Activated naive CD8-positive, alpha-beta T cell treated with anti-CD3 and anti-CD28 coated beads, Interleukin-2, amount 50 U/mL, for 24 hours (primary cell): ENCODE measurements at places on chromosomes 11 and 22.

- no peaks in the 10 kb centered on the region for H3K27me3 ChIP-seq
- no peak overlapping the region for H3K4me3 ChIP-seq
- no peaks in the 10 kb centered on the region for H3K4me1 ChIP-seq
Measured at GRCh38 chr11:73467505-73467904, 91.3 kb downstream of the RELT start.

GRCh38 chr11:128802358-128802981 is 64.6 kb downstream of the KCNJ1 start:
- peaks cover 26% of the 10 kb centered on the region for H3K4me1 ChIP-seq
- no peak for DNase-seq
- no peak overlapping the region for H3K4me3 ChIP-seq
- H3K27me3 ChIP-seq, result no peaks in the 10 kb centered on the region
- peaks cover 3% of the 10 kb centered on the region for H3K36me3 ChIP-seq

DNA sequence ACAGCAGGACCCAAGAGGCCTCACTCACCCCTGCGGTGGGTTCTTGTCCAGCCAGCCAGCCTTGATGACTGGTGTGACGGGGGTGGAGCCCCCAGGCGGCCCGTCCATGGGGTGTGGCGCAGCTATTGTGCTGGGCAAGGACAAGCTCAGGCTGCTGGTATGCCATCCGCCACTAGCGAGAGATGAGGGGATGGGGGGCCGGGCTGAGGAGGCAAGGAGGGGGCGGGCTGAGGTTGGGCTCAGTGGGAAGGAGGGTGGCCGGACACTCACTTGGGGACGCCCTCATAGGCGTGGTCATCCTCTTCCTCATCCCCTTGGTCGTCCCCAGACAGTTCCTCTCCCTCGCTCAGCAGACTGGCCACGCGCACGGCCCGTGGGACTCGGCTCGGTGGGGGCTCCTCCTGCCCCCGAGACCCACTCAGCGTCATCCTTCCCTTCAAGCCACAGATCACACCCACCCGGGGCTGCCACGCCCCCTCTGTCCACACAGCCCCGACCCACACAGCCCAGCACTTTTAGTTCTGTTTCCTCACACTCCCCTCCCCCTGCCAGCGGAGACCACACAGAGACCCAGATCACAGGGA is 38.0 kb upstream of the PDE2A start:
- no peak overlapping the region for H3K4me3 ChIP-seq
- no peak overlapping the region for H3K27ac ChIP-seq
- no peaks in the 10 kb centered on the region for H3K27me3 ChIP-seq
- peaks cover 11% of the 10 kb centered on the region for H3K36me3 ChIP-seq
- no peak for DNase-seq

GRCh38 chr22:17199003-17199731 is 20.1 kb downstream of the ADA2 start:
- no peaks in the 10 kb centered on the region for H3K4me1 ChIP-seq
- H3K27ac ChIP-seq, result no peak overlapping the region
- no peak overlapping the region for H3K4me3 ChIP-seq
- H3K27me3 ChIP-seq, result no peaks in the 10 kb centered on the region
- H3K36me3 ChIP-seq, result peaks cover 7% of the 10 kb centered on the region
- DNase-seq, result no peak

GRCh38 chr11:61150706-61151544 is 10.3 kb downstream of the VPS37C start:
- H3K4me3 ChIP-seq, result no peak overlapping the region
- H3K27ac ChIP-seq, result no peak overlapping the region
- H3K4me1 ChIP-seq, result peaks cover 19% of the 10 kb centered on the region
- peaks cover 21% of the 10 kb centered on the region for H3K36me3 ChIP-seq

- no peak overlapping the region for H3K27ac ChIP-seq
- no peaks in the 10 kb centered on the region for H3K36me3 ChIP-seq
- no peaks in the 10 kb centered on the region for H3K27me3 ChIP-seq
- no peak for DNase-seq
Measured at GRCh38 chr11:97454988-97455387, 1065.2 kb downstream of the JRKL start.
